ENCODE measurements at places on chromosomes 7 and 10.

DNA sequence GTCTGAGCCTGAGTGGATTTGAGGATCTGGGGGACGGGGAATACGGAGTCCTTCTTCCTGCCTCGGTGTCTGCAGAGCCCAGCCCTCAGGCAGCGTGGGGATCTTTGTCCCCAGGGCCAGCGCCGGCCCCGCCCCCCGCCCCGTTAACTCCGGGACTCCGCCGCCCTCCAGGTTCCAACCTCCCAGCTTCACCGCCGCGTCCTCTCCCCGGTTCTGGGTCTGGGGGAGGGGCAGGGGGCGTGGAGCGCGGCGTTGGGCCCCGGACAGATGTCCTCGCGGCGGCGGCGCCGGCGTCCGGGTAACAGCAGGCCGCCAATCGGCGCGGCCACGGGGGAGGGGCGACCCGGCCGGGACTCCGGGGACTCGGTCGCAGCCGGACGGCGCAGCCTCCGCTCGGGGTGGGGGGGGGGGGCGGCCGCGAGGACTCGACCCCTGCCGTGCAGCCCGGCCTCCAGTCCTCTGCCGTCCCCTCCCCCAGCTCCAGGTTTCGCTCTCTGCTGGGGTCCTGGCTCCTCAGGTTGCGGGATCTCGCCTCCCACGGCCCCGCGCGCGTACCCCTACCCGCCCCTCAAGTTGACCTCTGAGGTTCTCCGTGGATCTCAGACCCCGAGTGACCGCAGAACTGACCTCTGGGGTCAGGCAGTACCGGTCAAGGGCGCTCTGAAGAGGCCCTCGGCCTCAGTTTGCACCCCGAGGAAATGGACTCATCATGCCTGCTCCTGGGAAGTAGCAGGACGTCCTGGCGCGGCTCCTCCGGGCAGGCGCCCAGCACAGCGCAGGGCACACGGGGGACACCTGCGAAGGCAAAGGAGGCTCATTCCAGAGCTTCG, 2.3 kb upstream of the ELFN1 start:
- no peak for DNase-seq

DNA sequence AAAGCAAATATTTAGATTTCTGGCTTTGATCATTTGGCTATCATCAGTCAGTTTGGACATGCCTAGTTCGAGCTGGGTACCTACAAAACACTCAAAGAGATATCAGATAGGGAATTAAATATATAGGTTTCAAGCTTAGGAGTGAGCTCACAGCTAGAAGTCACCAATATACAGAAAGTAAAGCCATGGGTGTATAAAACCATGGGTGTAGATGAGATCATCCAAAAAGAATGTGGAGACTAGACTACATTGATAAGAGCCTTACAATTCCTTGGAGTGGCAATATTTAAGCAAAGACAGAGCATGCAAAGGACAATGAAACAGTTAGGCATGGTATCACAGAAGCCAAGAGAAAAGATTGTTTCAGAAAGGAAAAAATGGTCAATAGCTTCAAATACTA, 7.2 kb upstream of the RALA start:
- DNase-seq: no peak

GRCh38 chr10:10818082-10818481, 199.6 kb upstream of the CELF2 start:
- DNase-seq: no peak

DNA sequence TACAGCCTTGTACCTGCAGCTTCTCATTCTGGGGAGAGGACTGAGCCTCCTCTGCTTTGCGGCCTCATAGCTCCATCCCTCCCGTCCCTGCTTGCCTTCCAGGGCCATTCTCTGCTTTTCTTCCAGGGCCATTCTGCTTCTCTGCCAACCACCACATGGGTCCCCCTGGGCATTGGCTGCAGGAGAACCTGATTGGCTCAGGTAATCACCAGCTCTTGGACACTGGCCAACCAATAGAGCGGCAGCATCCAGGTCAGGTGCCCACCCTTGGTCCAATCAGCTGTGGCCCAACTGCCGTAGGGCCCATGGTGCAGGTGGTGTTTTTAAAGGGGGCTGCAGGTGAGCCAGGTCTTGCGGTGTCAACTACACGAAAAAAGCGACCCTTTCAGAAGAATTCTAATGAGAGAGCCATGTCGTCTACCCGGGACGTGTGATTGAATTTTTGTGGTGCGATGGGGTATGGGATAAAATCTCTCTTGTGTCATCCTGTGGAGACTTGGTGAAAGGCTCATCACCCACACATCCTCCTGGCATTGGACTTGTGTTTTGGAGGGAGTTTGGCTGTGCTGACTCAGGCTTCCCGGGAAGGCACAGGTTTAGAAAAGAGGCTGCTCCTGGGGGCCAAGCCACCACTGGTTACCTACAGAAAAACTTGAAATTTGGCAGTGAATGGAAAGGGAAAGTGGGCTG, 46.0 kb upstream of the PODXL start:
- no peak for DNase-seq

DNA sequence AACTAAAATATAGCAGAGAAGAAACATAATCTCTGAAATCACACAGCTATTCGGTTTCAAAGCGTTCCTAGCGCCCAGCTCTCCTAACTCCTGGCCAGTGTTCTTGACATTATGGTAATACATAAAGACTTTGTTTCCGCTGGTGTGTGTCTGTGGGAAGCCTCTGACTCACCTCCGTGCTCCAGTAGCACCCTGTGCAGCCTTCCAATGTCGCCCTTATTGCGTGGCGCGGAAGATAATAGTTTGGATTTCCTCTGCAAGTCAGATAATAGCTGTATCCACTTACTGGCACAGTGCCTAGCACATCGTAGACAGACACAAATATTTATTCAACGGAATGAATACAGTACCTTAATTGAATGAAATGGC, 570 bp downstream of the BMS1 start:
- peak; percentile 6 for DNase-seq

DNA sequence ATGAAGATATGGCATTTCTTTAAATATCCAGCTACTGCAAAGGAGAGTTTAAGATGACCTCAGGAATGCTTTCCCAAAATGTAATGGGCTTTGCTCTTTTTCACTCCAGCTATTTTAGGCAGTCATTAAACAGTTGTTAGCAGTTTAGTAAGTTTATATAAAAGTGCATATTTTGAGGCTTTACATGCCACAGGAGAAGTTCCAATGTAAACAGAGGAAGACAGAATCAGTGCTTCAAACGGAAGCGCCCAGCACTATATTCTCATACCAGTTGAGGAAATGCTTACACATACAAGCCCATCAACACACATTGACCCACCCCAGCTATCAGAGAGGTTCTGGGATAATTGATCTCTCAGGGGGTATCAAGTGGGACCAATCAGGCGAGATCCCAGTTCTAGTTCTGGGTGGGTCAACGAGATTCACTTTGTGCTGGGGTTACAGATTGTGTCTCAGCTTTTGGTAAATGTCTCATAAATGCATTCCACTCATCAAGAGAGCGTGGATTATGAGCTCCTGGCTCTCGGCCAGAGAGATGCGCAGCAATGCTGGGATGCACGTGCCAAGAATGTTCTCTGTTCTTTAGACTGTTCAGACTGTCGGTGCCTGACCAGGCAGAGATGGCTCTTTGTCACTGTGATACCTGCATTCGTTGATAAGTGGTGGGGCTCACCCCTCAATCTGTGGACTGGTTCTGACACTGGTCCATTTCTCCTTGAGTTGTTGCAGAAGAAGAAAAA, 55.0 kb downstream of the CACNB2 start:
- no peak for DNase-seq

DNA sequence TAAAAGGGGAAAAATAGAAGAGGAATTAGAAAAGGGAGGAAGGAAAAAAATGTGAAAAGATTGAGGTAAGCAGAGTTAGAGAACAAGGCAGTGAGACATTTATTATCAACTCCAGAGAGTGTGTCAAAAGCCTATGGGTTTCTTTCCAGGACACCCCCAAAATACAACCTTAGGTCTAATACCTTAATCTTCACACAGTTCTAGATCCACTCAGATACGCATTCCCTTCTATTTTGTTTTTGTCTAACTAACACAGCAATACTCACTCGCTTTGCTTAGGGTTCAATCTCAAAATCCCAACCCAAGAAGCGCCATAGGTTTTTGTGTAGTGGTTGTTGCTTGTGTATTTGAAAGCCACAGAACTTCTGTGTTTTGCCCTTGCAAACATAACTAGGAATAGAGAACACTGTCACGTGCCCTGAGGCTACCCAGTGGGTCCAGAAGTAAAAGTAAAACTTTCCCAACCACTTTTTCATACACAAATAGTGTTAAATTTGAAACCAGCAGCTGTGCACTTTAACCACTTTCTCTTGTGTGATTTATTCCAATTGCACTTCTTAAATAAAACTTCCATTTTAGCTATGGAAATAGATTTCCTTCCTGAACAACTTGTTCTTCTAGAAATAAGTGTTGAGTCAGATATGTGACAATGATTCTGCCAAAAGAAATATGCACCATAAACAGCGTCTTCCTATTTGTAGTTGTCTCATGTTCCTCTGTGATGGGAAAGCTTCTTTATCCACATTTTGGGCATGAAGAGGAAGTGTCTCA, 414.7 kb upstream of the GHITM start:
- DNase-seq: no peak

GRCh38 chr10:107653832-107654287, 489.4 kb upstream of the SORCS1 start:
- DNase-seq: peak; percentile 86

DNA sequence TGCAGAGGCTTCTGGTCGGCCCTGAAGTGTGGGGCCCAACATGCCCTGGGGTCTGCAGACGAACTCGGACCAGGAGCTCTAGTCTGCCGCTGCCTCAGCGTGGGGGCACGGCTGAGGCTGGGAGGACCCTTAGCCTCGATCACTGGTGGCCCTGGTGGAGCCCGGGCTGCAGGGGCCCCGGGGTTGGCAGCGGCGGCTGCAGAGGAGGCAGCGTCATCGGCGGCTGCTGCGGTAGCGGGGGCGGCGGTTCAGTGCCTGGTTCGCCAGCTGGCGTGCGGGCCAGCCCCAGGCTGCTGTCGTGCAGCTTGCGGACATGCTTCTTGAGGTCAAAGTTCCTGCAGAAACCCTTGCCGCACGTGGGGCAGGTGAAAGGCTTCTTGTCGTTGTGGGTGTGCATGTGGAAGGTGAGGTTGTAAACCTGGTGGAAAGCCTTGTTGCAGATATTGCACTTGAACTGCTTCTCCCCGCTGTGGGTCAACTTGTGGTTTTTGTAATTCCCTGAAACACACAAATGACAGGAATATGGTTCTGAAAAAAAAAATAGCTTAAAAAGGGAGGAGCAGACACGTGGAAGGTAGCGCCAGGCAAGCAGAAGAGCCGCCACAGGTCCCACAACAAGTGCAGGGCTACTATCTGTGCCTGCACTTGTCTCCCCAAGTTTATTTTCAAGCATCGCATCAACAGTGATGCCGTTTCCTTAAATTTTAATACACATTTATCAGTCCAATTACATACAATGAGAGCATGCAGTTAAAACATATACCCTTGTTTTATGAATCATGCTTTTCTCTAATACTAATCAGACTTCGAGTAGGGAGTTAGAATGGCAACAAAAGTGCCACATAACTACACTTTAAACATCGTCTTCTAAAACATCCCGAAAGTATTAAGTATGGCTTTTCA, 2.4 kb downstream of the FEZF1 start:
- no peak for DNase-seq

DNA sequence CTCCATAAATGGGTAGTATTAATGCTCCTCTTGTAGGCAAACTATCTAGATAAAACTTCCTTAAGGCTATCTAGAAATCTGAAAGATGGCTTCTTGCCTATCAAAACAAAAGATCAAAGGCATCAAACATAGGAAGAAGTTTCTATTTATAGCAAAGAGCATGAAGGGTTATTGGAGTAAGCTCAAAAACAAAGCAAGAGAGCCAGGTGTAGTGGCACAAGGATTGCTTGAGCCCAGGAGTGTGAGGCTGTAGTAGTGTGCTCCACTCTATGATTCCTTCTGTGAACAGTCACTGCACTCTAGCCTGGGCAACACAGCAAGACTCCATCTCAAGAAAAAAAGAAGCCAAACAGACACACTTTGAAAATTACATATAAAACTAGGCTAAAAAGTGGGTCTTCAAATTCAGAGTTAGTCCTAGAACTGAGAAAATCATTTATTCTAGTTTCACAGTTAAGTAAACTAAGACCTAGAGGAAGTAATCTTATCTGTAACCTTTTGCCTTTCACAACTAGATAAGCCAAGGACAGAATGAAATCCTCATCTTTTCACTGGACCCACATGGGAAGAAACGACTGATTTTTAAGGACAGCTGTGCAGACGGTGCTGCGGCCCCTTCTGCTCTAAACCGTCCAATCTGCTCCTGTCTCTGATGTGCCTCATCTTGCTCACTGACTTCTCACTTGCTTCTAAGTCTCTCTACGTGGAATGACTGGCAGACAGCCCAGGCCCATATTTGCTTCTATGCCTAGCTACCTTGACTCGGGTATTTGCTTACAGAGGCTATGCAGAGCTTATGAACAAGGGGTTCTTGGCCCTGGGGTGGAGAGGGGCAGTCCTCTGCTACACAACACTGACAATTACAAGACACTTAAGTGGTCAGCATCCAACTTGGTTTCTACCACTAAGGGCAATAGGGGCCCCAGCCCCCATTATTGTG, 50.0 kb downstream of the ESYT2 start:
- no peak for DNase-seq

GRCh38 chr7:124379296-124379695, 346.4 kb upstream of the TMEM229A start:
- DNase-seq: no peak
